NCI-H1417 (cell line): ENCODE measurements at places on chromosomes 2 and 18.

DNA sequence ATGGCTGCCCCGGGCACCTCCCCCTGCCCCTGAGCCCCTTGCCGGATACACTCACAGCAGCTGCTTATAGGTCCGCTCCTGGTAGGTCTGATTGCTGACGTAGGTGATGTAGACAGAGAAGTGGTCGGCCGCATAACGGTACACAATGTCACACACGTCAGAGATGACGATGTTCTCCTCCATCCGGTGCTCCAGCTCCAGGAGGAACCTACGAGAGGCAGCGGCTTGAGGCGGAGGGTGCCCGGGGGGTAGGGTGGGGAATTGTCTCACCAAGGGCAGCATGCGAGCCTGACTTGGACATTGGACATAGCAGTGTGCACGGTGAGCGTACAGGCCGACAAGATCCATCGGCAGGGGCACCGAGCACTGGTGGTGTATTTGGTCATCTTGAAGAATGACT, 22.8 kb downstream of the SNORC start:
- no peak for DNase-seq

DNA sequence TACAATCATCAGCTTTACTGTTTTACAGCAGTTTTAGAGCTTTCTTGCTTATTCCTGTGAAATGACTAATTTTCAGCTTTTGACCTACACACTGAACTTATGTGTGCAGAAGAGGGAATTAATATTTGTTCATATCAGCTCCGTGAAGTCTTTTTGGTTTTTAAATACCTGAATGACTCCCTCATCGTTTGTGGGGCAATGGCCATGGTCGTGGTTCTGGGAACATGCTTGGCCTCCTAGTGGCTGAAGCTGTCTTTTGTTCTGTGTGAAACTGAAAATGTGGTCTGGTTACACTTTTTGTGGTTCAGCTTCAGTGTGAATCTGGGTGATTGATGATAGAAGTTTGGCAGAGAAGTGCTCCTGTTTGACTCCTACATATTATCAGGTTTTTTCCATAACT, 408.1 kb downstream of the THSD7B start:
- DNase-seq = no peak

- no peak for DNase-seq
Measured at GRCh38 chr2:219643084-219643473, 15.6 kb downstream of the SLC4A3 start.

DNA sequence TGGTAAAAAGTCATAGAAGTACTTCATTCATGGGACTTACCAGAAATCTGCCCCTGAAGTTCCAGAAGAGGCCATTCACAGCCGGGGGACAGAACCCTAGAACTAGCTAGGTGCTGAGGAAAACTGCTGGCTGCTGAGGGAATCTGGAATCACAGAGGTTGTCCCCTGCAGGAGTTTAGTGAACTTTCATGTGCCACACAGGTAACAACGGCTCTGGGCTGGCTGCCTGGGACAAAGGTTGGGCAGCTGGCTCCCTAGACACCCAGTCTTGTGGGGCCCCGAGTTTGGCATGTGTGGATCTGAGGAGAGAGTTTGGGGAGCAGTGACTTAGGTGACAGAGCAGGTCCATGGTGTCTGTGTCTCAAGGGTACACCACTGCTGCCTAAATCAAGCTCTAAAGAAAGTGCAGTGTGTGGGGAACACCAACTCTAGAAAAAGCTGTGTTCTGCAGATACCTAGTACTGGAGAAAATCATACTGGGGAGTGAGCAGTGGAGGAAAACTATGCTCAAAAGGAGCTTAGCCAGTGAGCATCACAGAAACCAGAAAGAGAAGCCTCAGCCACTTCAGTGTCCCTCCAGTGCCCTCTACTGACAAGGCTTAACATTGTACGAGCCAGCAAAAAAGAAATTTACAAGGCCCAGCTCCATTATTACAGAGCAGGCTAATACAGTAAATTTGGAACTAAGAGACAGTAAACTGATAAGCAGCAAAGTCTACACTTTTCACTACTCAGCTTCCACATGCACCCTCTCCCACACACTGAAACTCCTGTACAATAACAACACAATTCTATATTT, 15.2 kb downstream of the GALNT3 start:
- DNase-seq = no peak

GRCh38 chr18:8703092-8703709, 2.2 kb upstream of the MTCL1 start:
- no peak for DNase-seq

GRCh38 chr18:44521668-44522022, 159.0 kb upstream of the SETBP1 start:
- no peak for DNase-seq
